ENCODE measurements at places on chromosomes 4 and X. TPM values are rescaled to one million over a fixed set of nuclear protein-coding genes. Genes with fewer than 3 reads are reported as not detected.

The GDPD2 gene
- total RNA-seq = 0.17 TPM

DNA sequence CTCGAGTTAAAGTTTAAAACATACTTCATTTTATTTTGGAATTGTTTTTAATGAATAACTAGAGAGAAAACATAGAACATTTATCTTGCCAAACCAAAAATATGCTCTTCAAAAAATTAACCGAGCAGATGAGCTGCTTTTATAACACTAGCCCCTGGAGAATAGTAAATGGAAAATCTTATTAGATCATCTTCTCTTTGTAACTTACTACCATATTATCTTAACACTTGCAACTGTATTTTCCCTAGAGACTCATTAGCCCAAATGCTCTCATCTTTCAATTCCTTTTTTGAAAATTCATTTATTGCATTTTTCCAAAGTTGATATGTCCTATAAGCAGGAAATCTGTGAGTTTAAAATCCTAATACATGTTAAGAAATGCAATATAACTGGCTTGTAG lies 143.3 kb downstream of the CAMK2D start:
- DNase-seq = no peak

The ARSJ gene
- total RNA-seq = not detected

DNA sequence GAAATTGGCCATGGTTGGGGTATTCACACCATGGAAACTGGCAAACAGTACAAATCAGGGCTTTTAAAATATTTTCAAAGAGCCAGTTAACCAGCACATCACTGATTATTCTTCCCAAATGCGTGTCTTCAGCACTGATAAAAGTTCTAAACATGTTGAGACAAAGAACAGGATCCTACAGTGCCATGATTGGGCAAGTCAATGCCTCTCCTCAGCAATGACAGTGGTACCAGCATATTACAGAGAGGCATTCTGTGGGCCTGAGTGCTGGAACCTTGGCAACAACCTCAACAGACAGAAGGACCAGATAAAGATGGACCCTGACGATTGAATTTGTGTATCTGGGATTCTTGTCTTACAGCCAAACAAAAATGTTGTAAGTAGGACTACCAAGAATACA lies 108.9 kb downstream of the EFHC2 start:
- no peak for DNase-seq

- DNase-seq = no peak
Measured at GRCh38 chr4:156248917-156249316, 295.3 kb upstream of the CTSO start.

- no peak for DNase-seq
Measured at GRCh38 chrX:53474707-53475106, 40.5 kb upstream of the HSD17B10 start.

- DNase-seq = no peak
Measured at GRCh38 chr4:43282534-43282933, 390.0 kb downstream of the GRXCR1 start.

All from natural killer cell treated with Interleukin-12 subunit alpha and Interleukin-12 subunit beta and Interleukin-15 and Interleukin-18, amount 100 ng/mL, for 72 hours (primary cell).